ENCODE measurements at places on chromosomes 7 and 10.

DNA sequence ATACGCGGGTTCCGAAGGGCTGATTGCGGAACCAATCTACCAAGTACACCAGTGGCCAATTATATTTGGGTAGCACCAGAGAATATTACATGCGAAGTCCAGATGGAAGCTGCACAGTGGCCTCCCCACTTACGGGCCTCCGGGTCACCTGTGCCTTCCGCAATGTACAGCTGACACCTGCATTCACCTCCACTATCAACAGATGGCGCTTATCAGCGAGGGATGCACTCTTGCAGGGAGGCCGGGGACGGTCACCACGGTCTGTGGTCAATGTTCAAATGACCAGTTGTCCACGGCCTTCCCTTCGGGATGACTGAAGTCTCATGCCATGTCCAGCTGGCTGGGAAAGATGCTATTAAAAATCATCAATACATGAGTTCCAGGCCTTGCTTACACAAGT, 47.6 kb downstream of the SLIT1 start:
- DNase-seq = no peak

DNA sequence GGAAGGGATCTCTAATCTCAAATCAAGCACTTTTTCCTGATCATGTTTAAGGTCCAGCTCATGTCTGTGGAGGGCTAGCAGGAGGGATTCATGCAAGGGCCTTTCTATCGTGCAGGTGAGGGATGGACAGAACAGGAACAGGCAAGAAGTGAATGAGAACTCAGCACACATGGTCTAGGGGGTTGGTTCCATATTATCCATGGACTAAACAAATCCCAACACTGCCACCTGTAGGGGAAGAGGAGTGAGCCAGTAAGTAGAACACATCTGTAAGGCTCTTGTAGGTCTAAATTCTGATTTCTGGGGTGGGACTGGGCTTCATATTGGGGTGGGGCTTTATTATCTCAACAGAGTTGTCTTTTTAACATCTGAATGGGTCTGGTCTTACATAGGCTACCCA, 138.0 kb upstream of the TARP start:
- no peak for DNase-seq

- DNase-seq = no peak
Measured at GRCh38 chr10:25206693-25207414, 32.1 kb downstream of the GPR158 start.

GRCh38 chr10:125141860-125142484, 18.4 kb downstream of the CTBP2 start:
- DNase-seq = no peak

- no peak for DNase-seq
Measured at GRCh38 chr7:142867097-142867378, 12.2 kb downstream of the EPHB6 start.

GRCh38 chr10:103692952-103693811, 162.2 kb downstream of the SH3PXD2A start:
- no peak for DNase-seq

- no peak for DNase-seq
Measured at GRCh38 chr7:118005026-118005425, 131.8 kb upstream of the CTTNBP2 start.
